T47D (cell line): ENCODE measurements at places on chromosomes 11 and 22.
A peak's percentile ranks its signal among the peaks of the same experiment; 100 is the strongest.

GRCh38 chr11:24755260-24755839 is 258.5 kb downstream of the LUZP2 start:
- no peak for DNase-seq

DNA sequence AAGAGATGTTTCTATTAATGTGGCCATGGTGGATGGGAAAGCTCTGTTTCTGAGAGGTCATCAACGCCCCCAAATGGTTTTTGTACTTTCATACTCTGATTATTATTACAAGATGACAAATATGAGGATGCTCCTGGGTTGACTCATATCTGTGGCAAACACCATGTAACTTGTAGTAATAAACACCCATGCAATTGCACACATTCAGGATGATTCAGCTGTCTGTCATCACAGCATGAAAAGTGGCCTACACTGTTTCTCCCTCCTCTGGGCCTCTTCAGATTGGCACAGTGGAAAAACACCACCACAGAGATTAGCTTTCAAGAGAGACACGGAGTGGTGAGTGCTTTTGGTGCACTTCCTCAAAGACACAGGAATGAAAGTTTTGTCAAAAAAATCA is 85.4 kb downstream of the MTNR1B start:
- DNase-seq, result no peak

DNA sequence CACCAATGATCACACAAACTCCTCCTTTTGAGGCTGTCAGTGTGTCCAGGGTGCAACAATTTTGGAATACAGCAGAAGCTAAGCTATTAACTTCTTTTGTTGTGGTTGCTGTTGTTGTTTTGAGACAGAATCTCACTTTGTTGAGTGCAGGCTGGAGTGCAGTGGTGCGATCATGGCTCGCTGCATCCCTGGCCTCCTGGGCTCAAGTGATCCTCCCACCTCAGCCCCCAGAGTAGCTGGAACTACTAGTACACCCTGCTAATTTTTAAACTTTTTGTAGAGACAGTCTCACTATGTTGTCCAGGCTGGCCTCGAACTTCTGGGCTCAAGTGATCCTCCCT is 22.0 kb downstream of the GSTT2B start:
- DNase-seq, result no peak

GRCh38 chr22:19843107-19843856 is 11.4 kb downstream of the GNB1L start:
- DNase-seq, result no peak

DNA sequence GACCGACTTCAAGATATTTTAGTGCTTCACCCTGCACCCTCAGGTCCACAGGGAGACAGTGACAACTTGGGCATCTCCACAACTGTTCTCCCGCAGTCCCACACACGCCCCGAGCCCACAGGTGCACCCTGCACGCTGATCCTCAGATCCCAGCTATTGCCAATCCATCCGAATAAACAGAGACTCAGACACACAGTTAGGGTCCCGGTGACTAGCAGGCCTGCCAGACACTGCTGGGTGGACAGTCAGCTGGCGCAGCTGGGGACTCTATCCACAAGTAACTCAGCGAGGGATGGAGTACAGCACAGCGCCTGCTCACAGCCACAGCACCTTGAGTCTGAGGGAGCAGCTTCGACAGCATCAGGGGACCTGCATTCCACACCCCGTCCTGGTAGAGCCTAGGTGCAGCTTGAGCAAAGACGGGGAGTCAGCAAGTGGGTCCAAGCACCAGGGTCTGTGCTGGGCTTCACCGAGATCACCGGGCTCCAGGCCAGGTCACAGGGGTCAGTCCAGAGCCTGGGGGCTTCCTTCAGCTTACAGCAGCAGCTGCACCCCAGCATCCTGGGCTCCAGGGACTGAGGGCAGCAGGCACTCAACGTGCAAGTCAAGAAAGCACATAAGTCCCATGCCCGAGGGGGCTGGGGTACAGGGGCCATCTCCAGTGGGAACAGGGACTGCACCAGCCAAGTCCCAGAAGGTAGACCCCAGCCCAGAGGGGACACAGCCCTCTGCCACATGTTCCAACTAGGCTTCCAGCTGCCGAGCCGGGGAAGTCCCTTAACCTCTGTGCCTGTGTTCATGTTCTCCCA is 7.6 kb downstream of the RPL3 start:
- DNase-seq, result no peak

DNA sequence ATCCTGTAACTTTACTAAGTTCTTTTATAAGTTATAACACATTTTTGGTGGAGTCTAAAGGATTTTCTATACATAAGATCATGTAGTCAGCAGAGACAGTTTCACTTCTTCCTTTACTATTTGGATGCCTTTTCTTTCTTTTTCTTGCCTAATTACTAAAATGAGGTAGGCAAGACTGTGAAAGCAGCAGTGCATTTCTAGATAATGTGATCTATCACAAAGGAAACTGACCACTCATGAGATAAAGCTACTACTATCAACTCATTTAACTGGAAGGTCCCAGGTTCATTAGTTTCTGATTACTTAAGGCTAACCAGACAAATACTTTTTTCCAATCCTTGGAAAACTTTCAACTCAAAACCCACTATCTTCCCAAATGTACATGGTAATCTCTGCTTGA is 196.2 kb upstream of the E2F8 start:
- DNase-seq, result no peak

GRCh38 chr22:28171115-28171514 is 252.1 kb upstream of the PITPNB start:
- no peak for DNase-seq

- DNase-seq, result no peak
These were observed 36.3 kb upstream of the LRRC10B start for GRCh38 chr11:61472282-61472681.

GRCh38 chr11:39190751-39191150 is 2268.7 kb downstream of the LRRC4C start:
- DNase-seq, result no peak

DNA sequence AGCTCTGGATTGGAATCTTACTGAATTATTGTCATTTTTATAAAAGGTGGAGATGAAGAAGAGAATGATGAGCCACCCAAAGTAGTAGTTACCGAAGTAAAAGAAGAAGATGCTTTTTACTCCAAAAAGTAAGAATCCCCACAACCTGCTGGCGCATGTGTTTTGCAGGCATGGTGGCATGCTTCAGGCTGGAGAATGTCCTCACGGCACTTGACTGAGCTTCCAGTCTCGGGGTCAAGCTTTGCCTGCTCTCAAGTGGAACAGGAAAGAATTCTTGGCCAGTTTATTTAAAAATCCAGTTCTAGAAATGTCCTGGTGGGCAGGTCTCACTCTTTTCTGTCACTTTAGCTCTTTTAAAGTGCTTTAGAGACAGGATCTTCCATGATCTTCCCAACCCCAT is 17.5 kb downstream of the NUP50 start:
- no peak for DNase-seq

DNA sequence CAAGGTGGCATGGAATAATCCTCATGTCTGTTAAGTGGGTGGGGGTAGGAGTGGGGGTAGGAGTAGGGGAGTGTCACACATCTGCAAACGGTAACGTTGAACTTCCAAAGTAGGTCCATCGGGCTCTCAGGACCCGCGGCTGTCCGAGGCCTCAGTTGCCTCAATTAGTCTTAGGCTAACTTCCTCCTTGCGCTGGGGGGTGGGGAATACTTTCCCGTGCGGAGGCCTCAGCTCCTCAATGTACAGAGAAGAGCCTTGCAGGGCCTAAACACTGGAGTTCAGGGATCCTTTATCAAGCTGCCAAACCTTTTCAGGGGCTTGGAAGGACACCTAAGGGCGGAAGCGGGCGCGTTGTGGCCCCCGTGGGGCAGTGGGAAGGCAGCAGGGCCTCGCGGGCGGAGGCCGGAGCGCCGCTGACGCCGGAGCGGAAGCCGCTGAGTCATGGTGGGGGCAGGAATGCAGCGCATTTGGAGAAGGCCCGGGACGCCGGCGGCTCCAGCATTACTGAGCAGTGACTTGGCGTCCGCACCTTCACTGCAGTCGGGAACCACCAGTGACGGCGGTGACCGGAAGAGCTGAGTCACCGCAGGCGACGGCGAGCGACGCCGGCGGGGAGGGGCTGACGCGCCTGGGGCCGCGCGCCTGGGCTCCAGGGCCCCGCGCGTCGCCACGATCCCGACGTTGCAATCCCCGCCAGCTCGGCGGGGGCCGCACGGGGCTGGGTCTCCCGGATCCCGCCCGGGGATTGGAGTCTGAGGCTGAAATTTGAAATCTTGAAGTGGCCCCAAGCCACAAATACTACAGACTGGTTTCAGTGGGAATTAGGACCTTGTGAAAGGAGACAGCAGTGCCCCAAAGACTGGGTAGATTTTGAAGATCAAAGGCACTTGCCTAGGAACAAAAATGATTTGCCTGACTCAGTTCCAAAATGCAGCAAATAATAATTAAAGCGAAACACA is 20.2 kb upstream of the IPO7 start:
- peak; percentile 59 for DNase-seq

DNA sequence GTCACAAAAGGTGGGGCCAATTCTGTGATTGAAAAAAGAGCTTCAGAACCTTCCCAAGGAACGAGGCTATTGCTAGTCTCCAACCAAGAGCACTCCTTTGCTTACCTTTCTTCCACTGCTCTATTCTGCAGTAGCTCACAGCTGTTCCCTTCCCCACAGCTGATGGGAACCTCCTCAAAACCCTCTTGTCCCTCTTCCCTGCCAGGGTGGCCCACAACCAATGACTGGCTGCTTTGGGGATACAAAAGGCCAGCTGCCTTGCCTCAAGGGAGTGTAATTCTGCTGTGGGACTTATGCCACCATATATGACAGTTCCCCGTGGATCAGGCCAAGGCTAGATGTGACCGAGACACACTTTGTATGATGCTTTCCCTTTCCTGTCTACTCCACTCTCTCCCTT is 15.0 kb downstream of the KCNE3 start:
- DNase-seq, result no peak

DNA sequence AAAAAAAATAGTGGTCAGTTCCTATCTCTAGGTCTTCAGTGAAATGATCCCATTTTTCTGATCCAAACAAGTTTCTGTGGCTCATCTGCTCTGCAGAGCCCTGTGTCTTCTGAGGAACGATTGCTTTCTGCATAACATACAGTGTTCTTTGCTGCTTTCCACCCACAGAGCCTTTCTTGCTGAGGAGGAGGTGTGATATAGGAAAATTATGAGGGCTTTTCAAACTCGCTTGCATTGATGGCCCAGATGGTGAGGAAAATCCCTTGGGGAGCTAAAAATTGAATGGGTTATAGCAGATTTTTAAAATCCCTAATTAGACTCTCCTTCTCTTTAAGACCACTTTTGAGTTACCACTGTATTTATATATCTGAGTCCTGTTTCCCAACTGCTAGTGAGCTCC is 31.3 kb downstream of the JAM3 start:
- DNase-seq, result no peak

GRCh38 chr11:73866586-73866996 is 10.1 kb downstream of the COA4 start:
- DNase-seq, result no peak

DNA sequence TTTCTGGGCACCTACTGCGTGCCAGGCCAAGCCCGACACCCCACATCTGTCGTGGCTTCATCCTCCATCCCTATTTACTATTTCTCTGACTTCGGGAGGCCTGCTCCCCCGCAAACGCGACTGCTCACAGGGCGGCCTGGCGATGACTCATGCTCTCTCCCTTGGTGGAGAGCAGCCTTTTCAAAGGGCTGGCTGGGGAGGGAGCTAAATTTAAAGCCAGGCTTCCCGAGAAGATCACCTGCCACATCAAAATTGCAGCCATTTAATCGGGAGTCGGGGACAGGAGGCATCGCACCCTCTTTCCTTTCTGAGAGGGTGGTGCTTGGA is 24.9 kb upstream of the SHISAL1 start:
- DNase-seq, result no peak

GRCh38 chr11:2088284-2088683 is 50.9 kb downstream of the IGF2 start:
- DNase-seq, result no peak

- no peak for DNase-seq
These were observed 270.9 kb downstream of the TTC28 start for GRCh38 chr22:28408709-28409108.

- DNase-seq, result peak; percentile 70
These were observed 106.8 kb downstream of the RBFOX2 start for GRCh38 chr22:35921777-35922176.

GRCh38 chr11:20881328-20882079 is 212.1 kb downstream of the NELL1 start:
- DNase-seq, result no peak

DNA sequence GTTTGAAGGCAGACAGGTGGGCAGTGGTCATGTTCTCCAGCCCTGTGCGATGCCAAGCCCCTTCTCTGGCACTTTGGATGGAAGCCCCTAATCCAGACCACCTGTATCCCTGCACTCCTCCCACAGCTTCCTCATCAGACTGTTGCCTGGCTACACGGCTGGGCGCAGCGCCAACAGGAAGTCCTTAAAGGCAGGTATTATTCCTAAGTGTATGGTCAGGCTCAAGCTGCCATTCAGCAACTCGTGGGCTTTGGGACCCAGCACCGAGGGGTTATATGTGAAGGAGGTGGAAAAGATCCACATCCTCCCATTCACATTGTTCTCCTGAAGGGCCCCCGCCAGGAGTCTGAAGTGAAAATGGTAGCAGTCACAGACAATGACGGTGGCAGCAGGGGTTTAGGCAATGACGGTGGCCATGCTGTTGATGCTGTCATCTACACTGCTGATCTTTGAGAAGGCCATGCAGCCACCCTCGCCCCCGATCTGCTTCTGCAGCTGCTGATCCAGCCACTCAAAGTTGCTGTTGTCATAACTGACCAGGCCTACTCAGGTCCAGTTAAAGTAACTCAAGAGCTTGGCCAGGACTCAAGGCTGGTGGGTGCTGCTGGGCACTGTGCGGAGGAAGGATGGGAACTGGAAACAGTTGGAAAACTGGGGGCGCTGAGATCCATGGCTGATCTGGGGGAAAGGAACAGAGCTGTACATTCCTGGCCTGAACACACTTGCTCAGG is 27.7 kb downstream of the OR6Q1 start:
- DNase-seq, result peak; percentile 51

DNA sequence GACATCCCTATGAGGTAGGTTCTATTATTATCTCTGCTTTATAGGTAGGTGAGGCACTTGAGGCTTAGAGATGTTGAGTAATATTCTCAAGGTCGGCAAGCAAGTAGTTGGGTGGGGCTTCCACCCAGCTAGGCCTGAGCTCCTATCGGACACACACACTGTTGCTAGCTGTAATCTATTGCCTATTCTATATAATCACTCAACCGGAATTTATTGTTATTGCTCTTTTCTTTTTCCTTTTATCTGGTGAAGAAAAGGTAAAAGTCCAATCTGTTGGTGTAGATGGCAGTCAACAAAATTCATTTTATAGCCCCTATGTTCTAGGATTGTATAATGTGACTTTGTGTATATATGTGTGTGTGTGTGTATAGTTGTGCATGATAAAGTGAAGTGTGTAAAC is 3.4 kb downstream of the OR9Q2 start:
- no peak for DNase-seq

DNA sequence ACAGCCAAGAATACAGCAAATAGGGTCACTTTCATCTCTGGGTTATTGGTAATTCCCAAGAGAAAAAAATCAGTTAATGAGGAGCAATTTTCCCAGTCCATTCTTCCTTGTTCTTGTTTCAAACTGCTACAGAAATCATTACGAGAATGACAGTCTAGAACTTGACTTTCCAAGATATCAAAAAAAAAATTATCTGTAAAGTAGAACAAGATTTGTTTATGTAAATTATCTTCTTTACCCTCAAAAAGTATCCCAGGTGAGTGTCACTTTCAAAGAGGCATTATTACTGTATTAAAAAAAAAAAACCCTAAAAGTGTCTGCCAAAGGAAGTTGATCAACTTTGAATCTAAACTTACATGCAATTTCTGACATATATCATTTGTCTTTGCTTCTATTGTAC is at the start of gene OR5W2:
Gene OR5W2 (minus strand): TSS at position 101 of the 400 bp plus-strand sequence. CDS start 0 bp downstream, at position 101.
- no peak for DNase-seq

- DNase-seq, result no peak
These were observed 8.6 kb upstream of the EIF3M start for GRCh38 chr11:32575070-32575469.
